Stimulated activated naive B cell treated with anti-CD40 and anti-IgM and Interleukin-4, amounts not matched to agents 10 μg/mL and 1 μg/mL and 100 μg/mL, for 72 hours (primary cell): ENCODE measurements at places on chromosomes 7 and 10.

DNA sequence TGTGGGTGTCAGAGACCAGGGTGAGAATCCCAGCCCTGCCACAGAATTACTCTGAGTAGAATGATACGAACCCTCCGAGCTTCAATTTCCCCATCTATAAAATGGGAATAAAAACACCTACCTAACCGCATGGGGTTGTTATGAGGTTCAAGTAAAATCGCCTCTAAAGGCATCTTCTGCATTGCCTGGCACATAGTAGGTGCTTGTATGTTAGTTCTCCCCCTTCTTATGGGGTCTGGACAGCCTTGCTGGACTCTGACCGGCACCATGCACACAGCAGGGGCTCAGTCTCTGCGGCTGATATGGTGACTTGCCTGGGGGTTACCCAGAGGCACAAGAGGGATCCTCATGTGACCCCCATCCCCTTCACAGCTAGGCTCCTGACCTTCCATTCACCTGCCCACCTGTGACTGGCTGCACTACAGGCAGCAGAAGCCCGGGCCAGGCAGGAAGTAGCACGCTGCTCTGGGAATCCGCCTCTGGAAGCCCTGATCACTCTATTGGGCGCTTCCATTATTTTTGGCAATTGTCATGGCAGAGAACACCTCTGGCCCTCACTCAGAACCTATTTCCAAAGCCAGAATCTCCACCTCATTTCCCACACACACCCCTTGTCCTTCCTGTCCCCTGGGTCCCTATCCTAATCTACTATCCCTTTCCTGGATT is 6.0 kb downstream of the SH3PXD2A start:
- DNase-seq, result no peak

GRCh38 chr10:120987359-120987758 is 136.2 kb downstream of the WDR11 start:
- no peak for DNase-seq

- DNase-seq, result no peak
Measured at GRCh38 chr7:92767437-92767836, 68.9 kb downstream of the CDK6 start.

DNA sequence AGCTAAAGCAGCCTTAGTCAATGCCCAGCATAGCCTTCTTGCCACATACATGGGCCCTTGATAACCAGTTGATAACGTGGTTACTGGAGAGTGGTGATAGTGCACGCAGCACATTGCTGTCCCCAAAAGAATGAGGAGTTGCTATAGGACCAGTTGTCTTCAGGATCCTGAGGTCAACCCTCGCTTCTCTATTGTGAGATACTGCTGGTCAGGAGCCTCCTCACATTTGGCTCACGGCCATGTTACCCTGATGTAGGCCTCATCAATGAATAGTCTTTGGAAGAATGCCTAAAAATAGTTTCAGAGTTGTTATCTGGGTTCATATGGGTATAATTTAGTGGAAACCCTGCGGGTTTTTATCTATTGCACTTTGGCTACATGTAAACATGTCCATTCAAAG is 230.7 kb downstream of the VTI1A start:
- DNase-seq, result no peak

DNA sequence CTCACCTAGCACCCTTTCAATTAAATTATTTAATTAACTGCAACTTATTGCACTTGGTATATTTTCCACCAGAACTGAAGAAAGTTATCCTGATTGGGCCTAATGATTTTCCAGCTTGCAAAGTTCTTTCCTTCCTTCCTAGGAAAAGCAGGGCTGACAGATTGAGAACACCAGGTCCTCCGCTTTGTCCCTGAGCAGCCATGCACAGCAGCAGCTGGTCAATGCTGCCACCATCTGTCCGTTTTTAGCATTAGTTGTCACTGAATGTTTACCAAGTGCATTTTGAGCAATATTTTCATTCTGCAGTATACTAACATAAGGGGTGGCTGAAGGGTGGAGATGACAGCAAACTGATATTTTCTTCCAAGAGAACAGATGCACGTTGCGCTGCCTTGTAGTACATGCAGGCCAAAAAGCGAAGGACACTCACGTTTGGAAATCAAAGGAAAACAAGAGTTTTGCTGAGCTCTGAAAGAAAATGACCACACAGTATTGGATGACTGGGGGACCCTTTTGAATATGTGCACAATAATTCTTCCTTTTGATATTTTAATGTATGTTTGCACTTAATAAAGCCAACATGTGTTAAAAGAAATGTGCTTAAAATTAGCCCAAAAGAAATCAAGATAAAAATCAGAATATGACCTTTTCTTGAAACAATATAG is 248.8 kb upstream of the PTN start:
- DNase-seq, result no peak

- DNase-seq, result no peak
Measured at GRCh38 chr10:75165684-75166622, 44.6 kb upstream of the VDAC2 start.

GRCh38 chr7:95694334-95694733 is 78.0 kb upstream of the DYNC1I1 start:
- DNase-seq, result no peak

GRCh38 chr10:8639486-8640185 is 585.1 kb downstream of the GATA3 start:
- no peak for DNase-seq

DNA sequence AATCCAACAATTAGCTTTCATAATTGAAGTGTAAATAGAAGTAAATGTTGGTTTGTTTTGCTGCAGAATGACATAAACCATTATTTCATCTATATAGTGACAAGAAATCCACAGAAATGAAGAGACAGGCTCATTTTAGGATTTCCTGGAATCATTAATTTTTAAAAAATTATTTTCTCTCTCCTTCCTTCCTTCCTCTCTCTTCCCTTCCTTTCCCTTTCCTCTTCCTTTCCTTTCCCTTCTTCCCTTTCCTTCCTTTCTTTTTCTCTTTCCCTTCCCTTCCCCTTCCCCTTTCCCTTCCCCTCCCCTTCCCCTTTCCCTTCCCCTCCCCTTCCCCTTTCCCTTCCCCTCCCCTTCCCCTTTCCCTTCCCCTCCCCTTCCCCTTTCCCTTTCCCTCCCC is 51.2 kb upstream of the KMT2C start:
- no peak for DNase-seq

DNA sequence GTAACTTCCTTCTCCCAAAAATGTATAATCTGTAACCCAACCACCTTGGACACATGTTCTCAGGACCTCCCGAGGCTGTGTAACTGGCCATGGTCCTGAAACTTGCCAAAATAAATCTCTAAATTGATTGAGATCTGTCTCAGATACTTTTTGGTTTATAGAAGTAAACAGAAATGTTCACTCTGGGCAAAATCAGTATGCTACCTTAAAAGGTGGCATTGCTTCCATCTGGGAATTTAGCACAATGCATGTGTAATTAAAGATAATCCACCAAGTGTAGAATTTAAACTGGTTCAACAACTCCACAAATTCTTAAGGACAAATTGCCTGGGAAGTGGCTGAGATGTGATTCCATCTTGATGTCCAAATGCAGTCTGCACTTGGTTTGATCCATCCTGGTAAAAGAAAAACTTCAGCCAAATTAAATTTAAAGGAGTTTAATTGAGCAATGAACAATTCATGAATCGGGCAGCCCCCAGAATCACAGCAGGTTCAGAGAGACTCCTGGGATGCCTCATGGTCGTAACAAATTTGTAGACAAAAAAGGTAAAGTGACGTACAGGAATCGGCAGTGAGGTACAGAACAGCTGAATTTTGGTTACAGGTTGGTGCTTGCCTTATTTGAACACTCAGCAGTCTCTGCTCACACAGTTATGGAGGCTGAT is 102.6 kb upstream of the PFKP start:
- DNase-seq, result no peak
